ENCODE measurements at places on chromosomes 16 and 17.

DNA sequence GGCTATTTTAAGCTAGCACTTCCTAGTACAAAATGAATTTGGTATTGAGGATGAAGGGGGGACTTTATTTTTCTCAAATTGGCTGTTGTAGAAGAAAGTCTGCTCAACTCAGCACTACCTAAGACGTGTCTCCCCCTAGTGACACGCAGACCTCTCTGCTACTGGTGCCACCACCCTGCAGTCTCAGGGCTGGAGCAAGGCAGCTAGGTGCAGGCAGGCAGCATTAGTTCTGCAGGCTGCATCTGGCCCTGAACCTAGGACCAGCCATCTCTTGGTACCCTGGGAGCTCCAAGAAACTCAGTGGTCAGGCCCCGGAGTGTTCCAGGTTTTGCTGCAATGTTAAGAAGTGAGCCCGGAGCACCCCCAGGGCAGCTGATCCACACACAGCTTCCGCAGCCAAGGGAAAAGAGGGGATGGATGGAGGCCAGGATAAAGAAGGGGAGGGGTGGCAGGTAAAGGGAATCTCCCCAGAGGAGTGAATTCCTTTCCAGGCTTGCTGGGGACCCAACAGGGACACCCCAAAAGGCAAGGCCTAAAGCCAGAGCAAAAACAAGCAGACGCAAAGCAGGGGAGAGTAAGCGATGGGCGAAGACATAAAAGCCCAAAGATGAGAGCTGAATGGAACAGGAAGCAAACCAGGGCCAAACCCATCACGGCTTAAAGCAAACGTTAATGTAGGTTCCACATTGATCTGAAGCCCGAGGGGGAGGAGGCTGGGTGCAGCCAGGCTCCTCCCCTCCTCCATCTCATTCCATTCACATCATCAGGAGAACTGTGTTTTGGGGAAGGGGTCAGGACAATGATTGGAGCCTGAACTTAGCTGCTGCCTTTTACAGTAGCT is 200.5 kb downstream of the ZFHX3 start:
- DNase-seq = no peak

- no peak for DNase-seq
Measured at GRCh38 chr17:7824021-7824924, 9.7 kb upstream of the KDM6B start.

DNA sequence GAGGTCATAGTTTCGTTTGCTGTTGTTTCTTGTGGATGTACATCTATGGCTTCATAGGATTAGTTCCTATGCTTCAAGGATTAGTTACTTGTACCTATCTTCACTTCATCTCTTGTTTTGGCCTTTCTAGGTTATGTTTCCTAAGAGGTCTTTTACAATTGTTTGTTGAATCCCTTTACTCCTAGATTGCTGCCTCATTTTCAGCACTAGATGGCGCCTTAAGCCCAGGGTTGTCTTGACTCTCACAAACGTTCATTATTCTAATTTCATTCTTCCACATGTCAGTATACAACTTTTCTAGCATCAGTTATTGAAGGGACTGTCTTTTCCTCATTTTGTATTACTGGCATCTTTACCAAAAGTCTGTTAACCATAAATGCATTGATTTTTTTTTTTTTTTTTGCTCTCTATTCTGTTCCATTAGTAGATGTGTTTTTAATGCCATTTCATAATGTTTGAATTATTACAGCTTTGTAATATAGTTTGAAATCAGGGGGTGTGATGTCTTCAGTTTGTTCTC is 45.0 kb upstream of the NACA2 start:
- no peak for DNase-seq

DNA sequence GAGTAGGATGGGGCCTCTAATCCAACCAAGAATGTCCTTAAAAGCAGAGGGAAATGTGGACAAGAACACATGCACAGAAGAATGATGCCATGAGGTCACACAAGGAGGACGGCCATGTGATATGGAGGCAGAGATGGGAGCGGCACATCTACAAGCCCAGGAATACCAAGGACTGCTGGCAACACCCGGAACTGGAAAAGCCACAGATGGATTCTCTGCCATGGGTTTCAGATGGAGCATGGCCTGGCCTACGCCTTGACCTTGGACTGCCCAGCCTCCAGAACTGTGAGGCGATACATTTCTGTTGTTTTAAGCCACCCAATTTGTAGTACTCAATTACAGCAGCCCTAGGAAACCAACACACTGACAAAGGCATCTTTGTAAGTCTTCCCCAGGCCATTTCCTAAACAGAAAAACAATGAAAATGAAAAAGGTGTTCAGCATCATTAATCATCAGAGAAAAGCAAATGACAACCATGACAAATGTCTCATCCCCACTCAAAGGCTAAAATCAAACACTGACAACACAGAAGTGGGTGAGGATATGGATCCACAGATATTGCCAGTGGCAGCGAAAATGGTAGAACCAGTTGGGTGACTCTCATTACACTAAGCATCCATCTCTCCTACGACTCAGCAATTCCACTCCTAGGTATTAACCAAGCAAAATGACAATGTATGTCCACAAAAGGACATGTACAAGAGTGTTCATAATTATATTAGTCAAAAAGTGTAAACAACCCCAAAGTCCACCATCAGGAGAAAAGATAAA is 76.9 kb upstream of the CNEP1R1 start:
- no peak for DNase-seq

DNA sequence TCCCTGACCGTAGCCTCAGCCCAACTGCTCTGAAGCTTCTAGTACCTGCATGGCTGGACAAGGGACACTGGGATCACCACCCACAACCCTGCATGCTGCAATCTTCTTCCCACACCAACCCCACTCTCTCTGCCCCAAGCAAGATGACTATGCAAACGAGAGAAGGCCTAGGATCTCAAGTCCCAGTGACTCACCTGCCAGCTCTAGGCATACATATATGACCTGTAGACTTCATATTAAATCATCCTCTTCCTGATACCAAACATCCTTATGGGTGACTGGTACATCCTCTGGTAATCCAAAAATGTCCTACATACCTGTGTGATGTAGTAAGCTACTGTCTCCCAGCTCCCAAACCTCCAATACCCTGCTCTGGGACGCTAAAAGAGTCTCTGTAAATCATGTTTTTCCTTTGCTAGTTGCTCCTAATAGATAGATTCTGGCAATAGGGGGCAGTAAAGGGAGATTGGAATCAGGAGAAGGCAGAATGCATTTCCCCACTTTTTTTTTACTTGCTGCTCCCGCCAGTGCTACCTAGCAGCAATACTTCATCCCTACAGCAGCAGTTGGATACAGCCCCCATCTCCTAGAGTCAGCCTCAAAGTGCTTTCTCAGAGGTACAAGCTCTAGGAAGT is 43.4 kb upstream of the SOX9 start:
- no peak for DNase-seq

DNA sequence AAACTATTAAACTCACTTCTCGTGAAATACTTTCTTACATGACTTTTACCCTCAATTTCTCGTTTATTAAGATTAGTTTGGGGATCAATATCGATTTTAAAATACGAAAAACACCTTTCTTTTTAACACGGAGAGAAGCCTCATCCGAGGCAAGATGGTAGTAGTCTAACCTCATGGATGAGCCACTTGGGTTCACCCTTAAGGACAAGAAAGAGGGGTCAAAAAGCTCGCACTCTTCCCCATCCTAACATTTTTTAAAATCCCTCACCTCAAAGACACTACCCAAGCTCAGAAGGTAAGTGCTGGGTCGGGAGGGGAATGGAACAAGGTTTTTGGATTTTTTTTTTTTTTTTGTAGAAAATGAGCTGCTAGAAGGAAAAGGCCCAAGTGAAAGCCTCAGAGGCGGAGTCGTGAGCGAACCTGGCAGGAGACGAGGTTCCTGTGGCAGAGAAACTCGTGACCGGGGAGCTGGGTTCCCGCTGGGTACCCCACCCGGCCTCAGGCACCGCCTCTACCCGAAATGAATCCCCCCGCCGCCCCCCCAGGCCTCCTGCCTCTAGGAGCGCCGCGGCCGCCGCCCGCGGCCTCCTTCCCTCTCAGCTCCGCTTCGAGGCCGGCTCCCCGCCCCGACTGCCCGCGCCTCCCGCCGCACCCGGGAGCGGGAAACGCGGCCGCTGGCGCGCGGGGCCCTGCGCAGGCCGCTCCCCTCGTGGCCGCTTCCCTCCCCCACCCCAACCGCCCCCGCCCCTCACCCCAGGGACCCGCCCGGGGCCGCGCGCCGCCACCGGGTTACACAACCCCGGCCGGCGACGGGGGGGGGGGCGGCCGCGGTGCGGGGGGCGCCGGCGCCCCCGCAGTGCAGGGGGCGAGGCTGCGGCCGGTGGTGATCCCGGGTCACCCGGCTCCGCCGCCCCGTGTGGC is 1.6 kb downstream of the NUFIP2 start:
- DNase-seq = peak; percentile 33
